ENCODE measurements at places on chromosomes 12 and 14.

GRCh38 chr14:61475316-61475715, 153.9 kb downstream of the PRKCH start:
- DNase-seq: peak; percentile 75

- peak; percentile 37 for DNase-seq
These were observed 2.9 kb downstream of the SMARCD1 start for GRCh38 chr12:50087995-50088394.

GRCh38 chr12:113299619-113300237, 35.2 kb downstream of the SLC8B1 start:
- DNase-seq: peak; percentile 98

GRCh38 chr12:66013224-66013623, 117.3 kb downstream of the LLPH start:
- DNase-seq: no peak

GRCh38 chr12:62438098-62438692, 28.4 kb upstream of the MON2 start:
- DNase-seq: peak; percentile 57

- DNase-seq: no peak
These were observed at the start of gene RTL1 for GRCh38 chr14:100903672-100904185. TSS of gene RTL1 (minus strand) at chr14:100903722. CDS start at chr14:100884788, 18,934 bp downstream.

DNA sequence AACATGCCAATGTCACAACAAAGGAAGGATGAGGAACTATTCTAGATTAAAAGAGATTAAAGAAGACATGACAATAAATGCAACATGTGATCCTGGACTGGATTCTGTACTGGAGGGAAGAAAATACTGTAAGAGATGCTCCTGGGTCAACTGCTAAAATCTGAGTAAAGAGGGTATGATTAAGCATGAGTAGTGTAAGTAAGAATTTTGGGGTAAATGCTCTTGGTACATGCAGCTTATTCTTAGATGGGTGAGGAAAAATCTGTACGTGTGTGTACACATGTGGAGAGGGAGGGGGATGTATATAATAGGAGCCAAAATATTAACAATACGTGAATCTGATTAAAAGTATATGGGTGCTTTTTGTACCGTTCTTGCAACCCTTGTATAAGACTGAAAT, 66.0 kb downstream of the CDC42BPB start:
- DNase-seq: no peak

DNA sequence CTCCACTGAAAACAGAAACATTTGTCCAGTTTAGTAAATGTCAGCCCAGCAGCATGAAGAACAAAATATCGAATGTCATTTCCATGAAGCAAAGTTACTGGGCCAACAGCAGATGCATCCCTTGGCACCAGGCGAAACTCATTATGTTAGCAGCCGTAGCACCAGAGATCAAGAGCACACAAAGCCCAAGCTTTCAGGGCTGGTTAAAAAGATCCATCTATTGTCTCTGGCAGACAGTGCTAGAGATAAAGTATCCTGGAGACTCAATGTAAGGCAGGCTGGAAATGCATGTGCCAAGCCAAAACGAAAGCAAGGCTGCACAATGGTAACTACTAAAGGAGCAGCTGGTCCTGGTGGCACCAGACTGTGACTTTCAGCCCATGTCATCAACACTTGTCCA, 120.3 kb upstream of the PLEKHG7 start:
- no peak for DNase-seq

GRCh38 chr14:90693413-90693812, 122.8 kb downstream of the TTC7B start:
- DNase-seq: no peak

DNA sequence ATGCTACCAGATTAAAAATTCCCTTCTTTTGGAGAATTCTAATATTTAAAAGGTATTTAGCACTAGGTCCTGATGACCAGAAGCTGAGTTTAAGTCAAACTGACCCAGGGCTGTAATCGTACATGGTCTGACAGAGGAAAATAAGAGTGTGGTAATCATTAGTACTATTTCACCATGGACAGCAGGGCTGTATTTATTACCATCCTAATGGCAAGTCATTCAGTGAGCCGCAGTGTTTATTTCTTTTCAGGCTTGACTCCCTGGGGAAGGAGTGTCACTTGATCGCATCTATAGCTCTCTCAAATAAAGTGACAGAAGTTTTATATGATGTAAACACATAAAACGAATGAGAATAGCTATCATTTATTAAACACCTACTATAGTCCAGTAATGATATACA, 261.8 kb downstream of the BTG1 start:
- no peak for DNase-seq

GRCh38 chr12:59742841-59743240, 147.0 kb downstream of the SLC16A7 start:
- peak; percentile 3 for DNase-seq

- no peak for DNase-seq
These were observed 19.6 kb downstream of the NINJ2 start for GRCh38 chr12:643475-644302.

DNA sequence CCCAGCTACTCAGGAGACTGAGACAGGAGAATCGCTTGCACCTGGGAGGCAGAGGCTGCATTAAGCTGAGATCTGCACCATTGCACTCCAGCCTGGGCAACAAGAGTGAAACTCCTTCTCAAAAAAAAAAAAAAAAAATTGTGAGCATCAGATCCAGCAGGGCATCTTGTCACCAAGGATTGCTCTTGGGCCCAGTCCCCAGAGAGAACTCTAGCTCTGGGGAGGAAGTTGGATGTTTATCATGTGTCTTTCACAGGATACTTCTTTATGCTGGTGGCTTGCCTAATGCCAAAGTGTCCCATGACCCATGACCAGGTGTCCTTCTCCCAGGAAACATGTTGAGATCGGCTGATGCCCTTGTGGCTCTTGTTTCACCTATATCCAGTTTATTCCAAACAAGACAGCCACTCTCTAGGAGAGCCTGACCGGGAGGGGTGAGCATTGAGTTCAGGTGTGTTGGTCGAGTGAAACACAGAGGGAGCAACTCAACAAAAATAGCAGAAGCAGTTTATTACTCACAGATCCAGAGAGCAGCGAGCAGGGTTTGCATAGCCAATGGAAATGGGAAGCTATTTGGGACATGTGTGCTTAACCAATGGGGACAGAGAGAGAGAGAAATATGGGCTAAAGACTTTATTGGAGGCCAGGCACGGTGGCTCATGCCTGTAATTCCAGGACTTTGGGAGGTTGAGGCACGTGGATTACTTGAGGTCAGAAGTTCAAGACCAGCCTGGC, 6.6 kb upstream of the TCHP start:
- DNase-seq: no peak
